ENCODE measurements at places on chromosomes 7 and 10.

GRCh38 chr10:109457302-109457638, 466.0 kb downstream of the XPNPEP1 start:
- no peak for DNase-seq

DNA sequence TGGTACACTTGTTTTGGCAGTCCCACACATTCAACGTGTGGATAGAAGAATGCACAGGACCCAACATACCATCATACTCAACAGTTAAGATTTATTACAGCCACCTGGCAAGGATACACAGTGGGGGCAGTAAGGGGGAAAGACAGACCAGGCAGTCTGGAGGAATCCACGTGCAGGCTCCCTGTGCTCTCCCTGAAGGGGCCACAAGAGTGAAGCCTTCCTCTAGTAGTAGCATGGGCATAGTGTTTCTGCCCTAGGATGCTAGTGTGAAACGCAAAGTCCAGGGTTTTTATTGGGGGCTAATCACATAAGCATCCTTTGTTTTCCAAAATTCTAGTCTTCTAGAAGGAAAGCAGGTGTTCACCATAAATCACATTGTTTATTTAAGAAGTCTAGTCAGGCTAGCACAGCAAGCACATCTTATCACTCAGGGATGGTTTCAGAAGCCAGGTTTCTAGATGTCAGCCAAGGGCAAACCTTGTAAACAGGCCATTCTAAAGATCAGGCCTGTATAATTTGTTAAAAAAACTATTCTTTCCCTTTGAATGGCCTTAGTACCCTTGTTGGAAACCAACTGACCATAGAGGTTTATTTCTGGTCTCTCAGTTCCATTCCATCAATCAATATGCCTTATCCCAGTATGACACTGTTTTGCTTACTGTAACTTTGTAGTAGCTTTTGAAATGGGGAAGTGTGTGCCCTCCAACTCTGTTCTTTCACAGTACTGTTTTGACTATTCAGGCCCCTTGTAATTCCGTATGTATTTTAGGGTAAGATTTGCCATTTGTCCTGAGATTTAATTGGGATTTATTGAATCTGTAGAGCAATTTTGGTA, 12.4 kb upstream of the TFAM start:
- no peak for DNase-seq

DNA sequence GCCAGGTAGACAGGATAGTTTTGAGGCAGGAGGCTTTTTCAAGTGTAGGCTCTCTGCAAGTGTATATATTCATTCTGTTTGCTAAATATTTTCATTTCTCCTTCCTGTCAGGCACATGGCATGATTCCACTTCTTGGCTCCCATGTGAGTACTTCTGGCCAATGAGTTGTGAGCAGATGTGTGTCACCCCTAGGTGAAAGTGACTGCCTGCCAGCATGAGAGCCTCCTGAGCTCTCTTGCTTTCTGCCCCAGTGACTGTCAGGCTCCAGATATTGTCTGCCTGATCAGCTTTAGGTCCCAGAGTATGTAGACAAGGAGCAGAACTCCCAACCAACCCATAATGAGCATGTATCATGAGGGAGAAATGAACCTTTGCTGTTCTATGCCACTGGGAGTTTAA, 257.6 kb upstream of the NPY start:
- no peak for DNase-seq

GRCh38 chr7:49023345-49024328, 99.3 kb downstream of the CDC14C start:
- DNase-seq, result no peak

GRCh38 chr7:98398567-98399372, 2.1 kb downstream of the BAIAP2L1 start:
- DNase-seq, result no peak

GRCh38 chr7:105264707-105265106, 124.0 kb downstream of the SRPK2 start:
- no peak for DNase-seq

GRCh38 chr10:11626071-11626470, 14.6 kb upstream of the USP6NL start:
- no peak for DNase-seq

DNA sequence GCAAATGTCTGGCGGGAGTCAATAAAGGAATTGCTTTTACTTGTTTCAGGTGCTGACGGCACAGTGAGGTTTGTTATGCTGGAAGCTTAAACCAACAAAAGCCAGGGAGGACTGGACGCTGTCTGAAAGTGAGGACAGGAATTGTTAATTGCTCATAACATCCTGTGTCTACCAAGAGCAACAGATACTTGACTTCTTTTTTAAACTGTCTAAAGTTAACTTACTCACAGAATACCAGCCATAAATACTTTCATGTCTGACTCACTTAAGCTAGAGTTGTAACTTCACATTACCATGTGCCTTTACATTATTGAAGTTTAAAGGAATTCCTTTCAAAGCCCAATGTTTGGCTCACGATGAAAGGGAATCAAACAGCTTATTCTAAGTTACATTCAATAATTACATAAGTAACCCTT, 252.7 kb upstream of the SHH start:
- no peak for DNase-seq

DNA sequence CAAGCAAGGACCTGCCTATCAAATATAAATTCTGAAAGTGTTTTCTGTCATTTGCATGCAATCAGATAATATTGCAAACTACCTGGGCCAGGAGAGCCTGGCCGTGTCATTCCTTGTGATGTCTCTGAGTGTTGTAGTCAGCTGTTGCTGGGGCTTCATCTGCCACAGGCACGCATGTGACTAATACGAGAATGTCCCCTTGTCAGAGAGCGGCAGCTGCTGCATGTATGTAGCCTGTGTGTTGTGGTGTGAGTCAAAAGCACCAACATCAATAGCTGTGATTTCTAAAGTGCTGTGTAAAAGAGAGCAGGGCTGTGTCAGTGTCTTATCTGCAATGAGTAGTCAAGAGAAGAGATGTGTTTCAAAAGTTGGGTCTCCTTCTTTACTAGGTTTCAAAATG, 155.4 kb downstream of the POU6F2 start:
- no peak for DNase-seq

- no peak for DNase-seq
Measured at GRCh38 chr10:96842896-96843723, 11.0 kb downstream of the LCOR start.

DNA sequence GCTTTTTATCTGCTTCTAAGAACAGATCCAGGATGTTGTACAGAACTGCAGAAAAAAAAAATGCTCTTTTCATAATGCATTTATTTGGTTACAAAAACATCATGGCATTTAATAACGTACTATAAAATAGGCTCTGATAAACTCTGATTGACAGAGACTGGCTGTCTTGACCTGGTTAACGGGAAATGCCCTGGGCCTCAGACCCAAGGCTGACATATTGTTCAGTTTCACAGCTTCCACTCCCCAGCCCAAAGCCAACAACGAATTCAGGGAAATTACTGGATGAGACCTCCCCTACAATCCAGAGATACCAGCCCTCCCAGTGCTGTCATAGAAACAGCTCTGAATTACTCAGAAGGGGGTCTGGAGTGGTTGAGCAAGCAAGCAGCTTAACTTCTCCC, 260.1 kb downstream of the CREB5 start:
- DNase-seq, result no peak

- DNase-seq, result no peak
Measured at GRCh38 chr7:27239387-27240014, 3.1 kb upstream of the EVX1 start.

DNA sequence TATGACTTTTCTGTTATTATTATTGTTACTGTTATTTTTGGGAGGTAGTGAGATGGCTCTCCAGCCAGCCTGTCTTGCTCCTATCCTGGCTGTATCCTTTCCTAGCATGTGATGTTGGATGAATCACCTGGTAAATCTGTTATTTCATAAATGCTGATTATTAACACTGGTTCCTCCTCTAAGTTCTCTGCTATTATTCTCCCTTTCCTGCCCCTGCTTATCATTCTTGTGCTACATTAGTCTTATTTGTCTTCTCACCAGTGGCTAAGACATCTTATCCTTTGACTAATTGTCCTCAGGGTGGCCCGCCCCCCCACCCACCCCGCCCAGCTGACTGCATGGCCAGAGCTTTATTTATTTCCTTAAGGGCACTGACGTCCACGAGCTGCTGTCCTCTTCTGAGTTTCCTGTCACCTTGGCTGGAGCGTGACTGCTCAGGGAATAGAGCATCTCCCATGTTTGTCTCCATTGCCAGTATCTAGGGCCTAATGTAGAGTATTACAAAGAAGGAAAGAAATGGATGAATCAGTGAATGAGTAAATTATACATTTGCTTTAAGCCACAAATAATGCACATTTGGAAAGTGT, 110.1 kb upstream of the KLF6 start:
- DNase-seq, result no peak

DNA sequence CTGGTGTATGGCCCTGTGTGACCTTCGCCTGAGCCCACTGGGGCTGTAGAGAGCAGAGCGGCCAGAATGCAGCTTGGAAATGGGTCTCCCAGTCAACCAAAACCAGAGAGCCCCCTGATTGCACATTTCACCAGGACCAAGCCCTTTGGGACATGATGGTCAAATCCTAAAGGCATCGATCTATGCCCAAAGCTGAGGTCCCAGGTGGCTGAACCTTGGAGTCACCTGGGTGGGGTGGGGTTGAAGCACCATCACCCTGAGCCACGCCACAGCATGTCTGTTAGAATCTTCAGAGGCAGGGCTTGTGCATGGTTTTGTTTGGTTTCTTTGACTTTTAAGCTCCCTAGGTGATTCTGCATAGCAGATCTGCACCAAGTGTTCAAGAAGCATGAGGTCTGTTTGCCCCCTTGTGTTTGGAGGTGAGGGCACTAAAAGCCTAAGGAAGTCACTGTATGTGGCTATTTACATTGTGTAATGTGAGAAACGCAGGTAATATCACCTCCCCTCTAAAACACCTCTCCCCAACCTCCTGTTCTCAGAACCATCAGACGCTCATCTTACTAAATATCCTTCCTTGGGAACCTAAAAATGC, 9.6 kb downstream of the PKD1L1 start:
- DNase-seq, result no peak

DNA sequence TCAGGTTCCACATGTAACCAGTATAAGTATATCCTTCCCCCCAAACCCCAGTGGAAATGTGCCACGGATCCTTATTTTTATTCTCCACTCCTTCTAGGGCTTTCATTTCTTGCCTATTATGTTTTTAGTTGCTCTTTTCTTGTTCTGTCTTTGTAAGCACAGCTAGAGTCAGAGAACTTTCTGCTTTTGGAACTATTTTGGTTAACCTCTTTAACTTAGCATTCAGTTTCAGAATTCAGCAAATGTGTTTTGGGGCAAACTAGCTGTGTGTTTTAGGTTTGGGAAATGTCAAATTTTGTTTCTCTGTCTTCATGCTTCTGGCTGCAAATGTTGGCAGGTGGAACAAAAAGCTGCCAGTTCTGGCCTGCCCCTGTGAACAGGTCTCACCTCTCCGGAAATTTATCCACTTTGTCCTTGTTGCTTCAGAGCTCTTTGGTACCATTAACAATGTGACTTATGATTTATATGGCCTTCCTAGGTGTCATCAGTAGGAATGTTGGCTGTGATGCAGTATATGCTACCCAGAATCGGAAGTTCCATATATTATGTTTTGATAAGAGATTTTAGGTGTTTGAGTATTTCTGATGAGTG, 156.1 kb downstream of the ADK start:
- DNase-seq, result no peak

GRCh38 chr10:124225029-124225466, 131.7 kb upstream of the CHST15 start:
- DNase-seq, result no peak

- no peak for DNase-seq
Measured at GRCh38 chr10:108775911-108776475, 1147.3 kb downstream of the XPNPEP1 start.

DNA sequence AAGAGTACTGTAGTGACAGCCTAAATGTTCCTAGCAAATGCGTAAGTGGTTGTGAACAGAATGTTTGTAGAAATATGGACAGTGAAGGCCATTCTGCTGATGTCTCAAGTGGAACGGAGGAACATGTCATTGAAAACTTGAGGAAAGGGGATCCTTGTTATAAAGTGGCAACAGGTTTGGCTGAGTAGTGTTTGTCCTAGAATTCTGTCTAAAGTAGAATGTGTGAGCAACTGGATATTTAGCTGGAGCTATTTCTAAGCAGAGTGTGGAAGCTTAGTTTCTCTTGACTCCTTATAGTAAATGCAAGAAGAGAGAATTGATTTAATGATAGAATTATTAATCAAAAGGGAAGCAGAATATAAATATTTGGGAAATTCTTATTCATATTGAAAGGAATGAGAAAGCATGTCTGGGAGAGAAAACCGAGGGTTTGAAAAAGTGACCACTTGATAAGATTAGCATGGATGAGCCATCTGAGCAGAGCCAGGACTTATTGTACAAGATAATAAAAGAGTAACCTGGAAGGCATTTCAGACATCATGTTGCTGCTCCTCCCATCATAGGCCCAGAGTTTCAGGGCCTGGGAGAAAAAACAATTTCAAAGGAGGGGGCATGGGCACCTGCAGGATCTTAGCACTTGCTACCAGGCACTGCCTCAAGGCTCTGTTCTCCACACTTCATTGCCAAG, 276.1 kb downstream of the BMPER start:
- DNase-seq, result no peak

- no peak for DNase-seq
Measured at GRCh38 chr10:78599122-78599853, 469.5 kb upstream of the ZMIZ1 start.

GRCh38 chr7:85462671-85463070, 275.8 kb upstream of the SEMA3D start:
- DNase-seq, result no peak

DNA sequence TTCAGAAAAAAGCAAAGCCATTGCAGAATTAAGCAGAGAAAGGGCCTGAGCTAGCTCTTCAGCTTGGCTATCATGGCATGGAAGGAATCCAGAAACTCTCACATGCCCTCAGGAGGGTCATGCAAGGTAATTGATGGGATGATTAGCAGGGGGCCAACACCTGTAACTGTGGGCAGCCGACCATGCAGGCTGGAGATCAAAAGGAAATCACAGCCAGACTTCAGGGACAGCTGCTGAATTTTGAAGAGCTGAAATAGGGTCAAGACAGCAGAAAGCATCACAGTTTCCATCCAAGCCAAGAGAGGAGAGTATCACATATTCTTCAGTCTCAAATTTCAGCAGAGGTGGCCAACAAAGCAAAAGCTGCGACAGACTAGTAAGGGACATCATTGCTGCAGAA, 239.6 kb upstream of the STEAP1 start:
- DNase-seq, result no peak

GRCh38 chr10:15096661-15097010, 519 bp upstream of the RPP38 start:
- DNase-seq, result no peak

DNA sequence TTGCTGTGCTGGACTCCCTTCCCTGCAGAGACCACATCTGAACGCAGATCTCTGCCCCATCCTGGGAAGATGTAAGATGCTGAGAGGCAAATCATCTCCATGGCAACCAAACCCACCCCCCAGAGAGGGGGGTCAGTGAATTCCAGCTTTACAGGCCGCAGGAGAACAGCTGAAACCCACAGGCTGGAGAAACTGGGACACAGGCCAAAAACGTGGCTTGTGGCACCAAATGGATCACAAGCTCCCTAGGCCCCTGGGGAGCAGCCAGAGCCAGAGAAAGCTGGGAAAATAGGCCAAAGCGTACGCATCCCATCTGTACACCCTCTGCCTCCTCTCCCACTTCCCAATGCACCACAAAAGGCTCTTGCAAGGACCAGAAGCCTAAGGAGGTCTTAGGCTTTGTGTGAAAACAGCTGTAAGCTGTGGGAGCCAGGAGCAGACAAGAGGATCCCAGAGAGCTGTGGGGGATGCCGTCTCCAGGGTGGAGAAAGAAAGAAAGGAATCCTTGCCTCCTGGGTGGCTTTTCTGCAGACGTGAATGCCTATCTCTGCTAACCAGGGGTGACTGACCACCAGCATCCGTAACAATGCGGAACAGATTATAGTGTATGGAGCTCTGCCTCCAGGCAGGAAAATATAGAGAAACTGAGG, 59.5 kb downstream of the TMEM130 start:
- no peak for DNase-seq

Measured in stimulated activated CD4-positive, alpha-beta T cell treated with anti-CD3 and anti-CD28 coated beads, Interleukin-12 subunit alpha, Interleukin-12 subunit beta, amount 100 ng/mL, for 48 hours (primary cell).